ENCODE measurements at places on chromosomes 3 and 15.

DNA sequence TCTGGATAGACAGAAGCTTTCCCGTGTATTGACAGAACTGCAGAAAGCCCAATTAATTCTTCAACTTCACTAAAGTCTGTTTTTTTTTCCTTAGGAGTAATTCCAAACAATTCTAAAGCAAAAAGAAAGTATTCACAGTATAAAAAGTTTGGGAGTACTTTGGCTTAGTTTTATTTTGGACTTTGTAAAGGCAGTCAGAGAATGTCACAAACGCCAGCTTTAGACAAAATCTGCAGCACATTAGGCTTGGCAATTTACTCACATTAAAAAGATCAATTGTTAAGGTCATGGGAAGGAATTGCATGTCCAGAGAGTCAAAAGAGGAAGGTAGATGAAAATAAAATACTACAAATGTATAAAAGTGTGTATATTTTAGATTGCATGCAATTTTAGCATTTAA lies 47.5 kb upstream of the GBE1 start:
- DNase-seq, result no peak

DNA sequence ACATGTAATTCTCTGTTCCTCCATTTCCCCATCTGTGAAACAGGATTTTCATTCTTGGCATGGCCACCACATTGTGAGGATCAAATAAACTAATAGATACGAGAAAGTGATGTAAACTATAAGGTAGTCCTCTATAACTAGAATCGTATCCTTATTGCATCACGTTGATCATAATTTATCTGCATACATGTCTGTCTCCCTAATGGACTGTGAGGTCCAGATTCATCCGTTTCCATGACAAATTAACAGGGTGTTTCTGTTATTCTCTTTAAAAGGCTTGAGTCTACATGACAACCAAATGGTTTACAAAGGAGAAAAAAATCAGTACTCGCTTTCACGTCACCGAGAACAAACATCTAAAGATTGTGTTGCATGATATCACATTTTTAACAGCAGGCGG lies 53.0 kb downstream of the SST start:
- no peak for DNase-seq

GRCh38 chr15:25715536-25716413 lies 147.4 kb downstream of the ATP10A start:
- DNase-seq, result no peak

DNA sequence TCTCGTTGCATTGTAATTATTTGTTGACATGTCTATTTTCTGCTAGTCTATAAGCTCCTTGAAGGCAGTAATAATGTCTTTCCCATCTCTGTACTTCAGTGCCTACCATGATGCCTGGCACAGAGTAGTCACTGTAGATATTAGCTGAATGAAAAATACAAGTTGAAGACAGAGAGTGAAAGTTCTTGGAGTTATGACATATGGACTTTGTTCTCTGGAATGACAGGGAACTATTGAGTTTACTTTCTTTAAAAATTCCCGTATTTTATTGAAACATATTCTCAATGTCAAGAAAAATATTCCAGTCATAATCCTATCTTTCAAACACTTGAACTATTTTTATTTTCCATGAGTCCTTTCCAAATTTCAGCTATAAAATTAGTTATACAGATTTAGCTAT lies 3.0 kb downstream of the BLM start:
- no peak for DNase-seq

DNA sequence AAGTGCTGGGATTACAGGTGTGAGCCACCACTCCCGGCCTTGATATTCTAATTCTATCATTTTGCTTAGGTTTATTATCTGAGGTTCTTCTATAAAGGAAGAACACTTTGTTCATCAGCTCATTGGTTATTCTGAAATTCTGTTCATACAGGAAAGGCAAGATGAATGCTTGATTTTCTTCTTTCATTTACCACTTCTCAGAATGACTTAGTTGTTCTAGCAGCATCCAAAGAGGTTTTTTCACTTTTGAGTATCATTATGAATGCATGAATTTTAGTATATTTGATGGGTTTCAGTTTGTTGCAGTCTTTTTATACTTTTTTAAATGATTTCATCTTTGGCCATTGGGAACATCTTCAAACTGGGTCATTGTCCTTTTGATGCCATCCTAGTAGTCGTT lies 51.8 kb downstream of the RNF111 start:
- DNase-seq, result no peak

GRCh38 chr15:36506733-36507356 lies 72.6 kb upstream of the CDIN1 start:
- DNase-seq, result no peak

DNA sequence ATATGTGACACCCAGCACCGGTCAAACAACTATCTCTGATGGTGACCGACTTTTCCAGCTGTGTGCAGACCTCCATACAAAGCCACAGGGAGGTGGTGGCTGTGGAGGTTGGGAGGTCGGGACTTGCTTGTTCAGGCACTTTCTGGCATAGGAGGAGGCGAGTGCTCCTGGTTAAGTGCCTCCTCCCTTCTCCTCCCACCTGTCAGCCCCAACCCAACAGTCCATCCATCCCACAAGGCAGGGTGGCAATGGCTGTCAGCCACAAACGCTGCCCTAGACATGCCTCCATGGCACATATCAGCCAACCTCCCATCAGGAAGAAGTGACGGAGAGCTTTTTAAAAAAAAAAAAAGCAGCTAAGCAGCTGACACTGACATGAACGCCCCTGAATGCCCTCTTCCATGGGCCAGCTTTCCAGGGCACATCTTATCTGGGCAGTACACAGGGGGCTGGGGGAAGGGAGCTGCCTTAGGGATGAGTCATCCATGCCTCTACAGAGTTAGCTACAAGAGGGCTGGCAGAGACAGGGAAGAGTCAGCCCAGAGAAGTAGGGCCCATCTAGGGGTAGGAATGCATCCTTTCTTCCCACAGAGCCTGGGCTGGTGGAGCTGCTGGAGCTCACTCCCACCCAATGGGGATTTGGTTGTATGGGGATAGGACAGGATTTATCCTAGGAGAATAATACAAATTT lies 41.2 kb downstream of the CCDC12 start:
- DNase-seq, result no peak

GRCh38 chr3:125322166-125322565 lies 53.0 kb downstream of the ZNF148 start:
- no peak for DNase-seq

DNA sequence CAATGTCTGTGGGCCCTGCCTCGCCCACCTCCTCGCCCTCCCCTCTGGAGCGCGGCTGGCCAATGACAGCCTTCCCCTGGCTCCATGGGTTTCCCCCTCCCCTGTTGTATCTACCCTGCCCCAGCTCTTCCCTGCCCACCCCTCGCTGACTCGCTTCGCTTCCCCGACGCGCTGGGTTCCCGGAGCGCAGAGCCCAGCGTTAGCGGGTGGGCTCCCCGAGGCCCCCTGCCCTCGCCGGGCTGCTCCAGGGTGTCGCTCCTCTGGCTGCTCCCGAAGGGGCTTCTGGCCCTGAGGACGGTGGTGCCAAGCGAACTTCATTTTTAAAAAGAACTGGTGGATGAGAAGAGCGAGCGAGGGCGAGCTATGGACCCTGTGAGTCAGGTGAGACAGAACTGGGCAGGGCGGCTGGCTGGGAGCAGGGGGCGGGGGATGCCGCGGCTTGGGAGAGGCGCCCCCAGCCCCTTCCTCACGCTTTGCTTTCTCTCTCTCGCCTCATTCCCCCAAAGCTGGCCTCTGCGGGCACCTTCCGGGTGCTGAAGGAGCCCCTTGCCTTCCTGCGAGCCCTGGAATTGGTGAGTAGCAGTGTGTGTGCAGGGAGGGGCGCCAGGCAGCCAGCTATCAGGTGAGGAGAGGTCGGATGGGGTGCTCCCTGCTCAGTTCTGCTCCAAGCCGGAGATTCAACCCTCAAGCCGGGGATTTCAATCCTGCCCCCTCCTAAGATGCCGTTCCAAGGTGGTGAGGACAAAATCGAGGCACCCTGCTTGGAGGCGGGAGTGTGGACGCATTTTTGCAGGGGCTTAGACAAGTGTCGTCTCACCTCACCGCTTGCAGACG lies at the start of gene SYNPR:
SYNPR (plus strand) TSS at position 138 of the 834 bp plus-strand sequence.
- no peak for DNase-seq

DNA sequence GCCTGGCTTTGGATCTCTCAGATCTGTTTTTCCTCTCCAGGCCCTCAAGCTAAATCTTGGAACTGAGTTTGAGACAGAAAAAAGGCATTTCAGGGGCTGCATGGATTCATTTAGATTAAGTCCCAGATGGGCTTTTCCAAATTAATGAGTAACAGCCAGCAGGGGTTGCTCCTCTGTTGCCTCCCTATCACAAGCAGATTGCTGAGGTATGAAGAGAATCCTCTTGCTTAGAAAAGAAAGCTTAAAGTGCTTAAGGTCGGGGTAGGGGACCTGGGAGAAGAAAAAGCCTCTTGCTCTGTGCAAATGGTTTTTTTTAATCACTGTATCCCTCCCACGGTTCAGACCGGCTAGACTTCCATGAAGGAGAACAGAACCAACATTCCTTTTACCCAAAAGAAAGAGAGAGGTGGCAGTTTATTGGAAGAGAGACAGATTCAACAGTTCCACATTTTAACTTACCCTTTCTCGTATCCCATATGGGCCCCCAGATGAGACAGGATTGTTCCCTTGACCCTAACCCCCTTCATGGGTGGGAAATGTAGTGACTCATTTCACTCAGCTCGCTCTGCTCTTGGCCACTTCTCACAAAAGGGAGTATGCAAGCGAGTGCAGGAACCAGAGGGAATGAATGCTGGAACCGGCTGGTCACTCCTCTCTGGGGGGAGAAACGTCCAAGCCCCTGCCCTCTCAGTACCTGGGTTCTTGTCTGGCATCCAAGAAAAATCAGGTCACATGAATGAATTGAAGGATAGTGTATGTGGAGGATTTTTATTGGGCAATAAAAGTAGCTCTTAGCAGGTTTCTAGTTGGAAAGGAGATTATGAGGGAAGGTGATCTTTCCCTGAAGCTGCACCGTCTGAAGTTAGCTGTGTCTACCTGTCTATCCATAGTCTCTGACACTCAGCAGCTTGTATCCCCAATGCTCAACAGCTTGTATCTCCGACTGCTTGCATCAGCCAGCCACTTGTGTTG lies 745.2 kb downstream of the SI start:
- DNase-seq, result no peak

DNA sequence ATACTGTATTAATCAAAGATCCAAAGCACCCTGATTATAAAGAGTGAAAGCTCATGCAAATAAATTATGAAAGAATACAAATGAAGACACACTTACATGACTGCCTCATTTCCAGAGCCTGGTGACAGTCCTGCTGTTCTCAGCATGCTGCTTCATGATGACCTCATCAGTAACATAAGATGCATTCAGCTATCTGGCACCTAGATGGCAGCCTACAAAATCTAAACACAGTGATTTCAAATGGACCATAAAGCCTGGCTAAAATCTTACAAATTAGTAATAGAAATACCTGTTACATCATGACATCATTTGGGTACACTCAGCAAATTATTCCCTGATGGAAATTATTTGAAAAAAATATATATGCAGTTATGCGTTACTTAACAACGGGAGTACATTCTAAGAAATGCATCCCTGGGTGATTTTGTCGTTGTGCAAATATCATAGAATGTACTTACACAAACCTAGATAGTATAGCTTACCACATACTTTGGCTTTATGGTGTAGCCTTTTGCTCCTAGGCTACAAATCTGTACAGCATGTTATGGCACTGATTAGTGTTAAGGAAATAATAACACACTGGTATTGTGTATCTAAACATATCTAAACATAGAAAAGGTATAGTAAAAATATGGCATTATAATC lies 207.2 kb downstream of the EPHA3 start:
- no peak for DNase-seq

DNA sequence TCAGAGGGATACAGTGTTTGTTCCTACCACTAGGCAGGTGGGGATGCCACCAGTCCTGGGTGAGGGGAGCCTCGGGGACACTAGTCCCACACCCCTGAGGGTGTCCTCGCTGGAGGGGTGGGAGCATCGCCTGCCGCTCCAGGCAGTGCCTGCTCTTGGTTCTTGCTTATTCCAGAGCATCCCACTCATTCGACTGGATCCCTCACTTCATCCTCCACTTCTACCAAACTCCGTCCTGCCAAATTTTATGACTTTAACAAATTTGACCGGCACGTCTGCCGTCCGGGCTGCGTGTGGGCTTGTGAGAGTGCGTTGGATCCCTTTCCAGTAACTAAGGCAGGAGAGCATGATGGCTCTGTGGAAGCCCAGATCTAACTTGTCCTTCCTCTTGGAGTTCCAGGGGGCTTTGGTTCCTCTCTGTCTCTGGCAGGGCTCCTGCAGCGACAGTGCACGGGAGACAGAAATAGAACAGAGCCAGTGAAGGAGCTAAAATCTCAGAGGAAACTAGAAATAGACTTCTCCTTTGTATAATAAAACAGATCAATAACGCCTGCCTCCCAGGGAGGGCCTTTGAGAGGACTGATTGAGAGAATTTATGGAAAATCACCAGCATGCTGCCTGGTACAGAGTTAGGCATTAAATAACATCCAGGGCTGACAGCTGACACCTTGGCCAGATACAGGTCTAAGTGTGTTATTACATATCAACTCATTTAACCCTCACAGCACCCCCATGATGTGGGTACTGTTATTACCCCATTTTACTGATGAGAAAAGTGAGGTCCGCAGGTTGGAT lies 34.5 kb downstream of the MGLL start:
- DNase-seq, result no peak

DNA sequence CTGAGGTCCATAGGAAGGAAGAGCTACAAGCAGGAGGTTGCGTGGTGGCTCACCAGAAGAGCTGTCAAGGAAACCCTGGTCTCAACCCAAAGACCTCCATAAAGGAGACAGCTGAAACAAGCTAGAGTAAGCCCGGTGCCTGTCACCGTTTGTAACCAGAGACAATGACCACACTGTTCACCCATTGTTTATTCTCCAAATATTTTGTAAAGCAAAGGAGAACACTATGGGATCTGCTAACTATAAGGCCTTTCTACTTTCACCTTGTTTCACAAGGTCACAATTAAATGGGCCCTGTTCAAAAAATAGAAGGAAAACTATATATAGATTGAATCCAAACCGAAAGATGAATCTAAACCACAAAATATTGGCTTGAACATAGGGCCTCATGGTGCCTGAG lies 128.9 kb upstream of the TPRG1 start:
- no peak for DNase-seq

- no peak for DNase-seq
Observed at GRCh38 chr3:191051037-191051436, 148.0 kb upstream of the OSTN start.

DNA sequence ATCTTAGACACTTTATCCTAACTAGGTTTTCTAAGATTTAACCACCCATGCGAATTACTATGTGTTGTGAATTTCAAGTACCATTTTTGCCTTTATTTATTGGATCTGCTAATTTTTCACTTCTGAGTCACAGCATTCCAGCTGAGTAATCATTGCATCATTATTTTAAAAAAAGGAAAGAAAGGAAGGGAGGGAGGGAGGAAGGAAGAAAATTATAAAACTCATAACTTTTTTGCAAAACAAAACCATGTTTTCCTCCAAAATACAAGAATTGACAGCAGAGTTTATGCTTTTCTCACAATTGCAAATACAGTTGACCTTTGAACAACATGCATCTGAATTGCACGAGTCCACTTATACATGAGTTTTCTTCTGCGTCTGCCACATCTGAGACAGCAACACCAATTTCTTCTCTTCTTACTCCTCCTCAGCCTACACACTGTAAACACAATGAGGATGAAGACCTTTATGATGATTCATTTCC lies 651.4 kb upstream of the NECTIN3 start:
- no peak for DNase-seq

Measured in stimulated activated CD8-positive, alpha-beta memory T cell treated with anti-CD3 and anti-CD28 coated beads, Interleukin-4, amount 100 ng/mL, for 4 hours (primary cell).